NCI-H187 (cell line): ENCODE measurements at places on chromosomes 1 and 21.

DNA sequence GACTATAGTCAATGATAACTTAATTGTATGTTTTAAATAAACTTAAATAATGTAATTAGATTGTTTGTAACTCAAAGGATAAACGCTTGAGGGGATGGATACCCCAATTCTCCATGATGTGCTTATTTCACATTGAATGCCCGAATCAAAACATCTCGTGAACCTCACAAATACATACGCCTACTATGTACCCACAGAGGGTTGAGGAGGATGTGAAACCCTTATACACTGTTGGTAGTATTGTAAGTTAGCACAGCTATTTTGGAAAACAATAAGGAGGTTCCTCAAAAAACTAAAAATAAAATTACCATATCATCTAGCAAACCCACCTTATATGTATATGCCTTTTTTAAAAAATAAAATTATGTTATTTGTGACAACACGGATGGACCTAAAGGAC is 198.6 kb downstream of the MRPL39 start:
- no peak for DNase-seq

GRCh38 chr1:87926921-87927320 is 598.2 kb downstream of the LMO4 start:
- no peak for DNase-seq

GRCh38 chr21:46641656-46642055 is 6.2 kb downstream of the PRMT2 start:
- DNase-seq: no peak

GRCh38 chr1:117493906-117494305 is 111.9 kb upstream of the TENT5C start:
- no peak for DNase-seq

DNA sequence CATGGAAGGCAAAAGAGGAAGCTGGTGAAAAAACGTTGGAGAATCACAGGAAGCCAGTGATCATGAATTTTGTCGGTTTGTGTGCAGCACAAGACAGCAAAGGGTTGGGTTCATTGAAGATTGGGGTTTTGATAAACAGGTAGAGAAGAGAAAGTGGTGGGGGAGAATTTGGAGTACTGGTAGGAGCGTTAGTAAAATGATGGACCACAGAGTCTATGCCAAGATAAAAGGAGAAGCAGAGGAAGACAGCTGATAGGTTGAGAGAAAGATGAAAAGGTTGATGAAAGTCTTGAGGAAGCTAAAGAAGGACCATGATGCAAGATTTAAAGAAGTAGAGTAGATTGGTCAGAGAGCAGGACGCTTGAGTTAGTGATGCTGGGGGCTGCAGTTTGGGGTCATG is 156.8 kb upstream of the POU3F1 start:
- no peak for DNase-seq

DNA sequence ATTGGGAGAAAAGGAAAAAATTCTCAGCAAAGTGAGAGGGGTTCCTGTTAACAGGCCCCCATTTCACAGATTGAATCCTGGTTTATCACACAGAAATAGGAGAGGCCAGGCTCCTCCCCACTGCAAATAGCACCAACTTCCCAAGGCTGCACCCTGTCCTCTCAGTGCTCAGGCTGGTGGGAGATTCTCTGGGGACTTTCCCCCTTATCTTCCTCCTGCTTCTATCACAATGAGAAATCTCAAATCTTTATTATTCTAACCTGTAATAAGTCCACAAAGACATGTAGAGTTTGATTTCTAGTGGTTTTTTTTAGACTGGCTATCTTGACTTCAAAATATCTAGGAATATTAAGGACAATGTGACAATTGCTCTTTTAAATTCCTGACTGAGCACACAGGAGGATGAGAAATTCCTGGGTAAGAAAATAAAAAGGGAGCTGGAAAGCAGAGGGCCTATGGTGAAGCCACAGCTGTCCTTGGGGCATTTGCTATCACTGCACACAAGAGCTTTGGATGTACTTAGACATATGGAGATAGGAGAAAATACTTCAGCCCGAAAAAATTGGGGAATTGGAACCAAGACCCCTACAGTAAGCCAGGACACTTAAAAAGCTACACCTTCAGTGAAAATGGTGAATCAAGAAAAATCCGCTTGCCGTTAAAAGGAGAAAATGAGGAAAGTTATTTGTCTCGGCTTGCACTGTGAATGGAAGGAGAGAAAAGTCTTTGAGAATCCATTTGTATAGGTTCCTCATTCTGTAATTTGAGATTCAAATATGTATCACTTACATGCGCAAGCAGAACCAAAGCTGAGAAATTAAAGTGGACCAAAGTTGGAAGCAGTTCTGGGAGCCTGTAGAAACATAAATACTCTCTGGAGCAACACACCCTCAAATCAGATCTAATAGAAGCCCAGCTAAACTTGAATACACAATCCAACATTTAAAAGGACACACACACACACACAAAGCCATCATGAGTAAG is 65.9 kb upstream of the C1orf105 start:
- no peak for DNase-seq

DNA sequence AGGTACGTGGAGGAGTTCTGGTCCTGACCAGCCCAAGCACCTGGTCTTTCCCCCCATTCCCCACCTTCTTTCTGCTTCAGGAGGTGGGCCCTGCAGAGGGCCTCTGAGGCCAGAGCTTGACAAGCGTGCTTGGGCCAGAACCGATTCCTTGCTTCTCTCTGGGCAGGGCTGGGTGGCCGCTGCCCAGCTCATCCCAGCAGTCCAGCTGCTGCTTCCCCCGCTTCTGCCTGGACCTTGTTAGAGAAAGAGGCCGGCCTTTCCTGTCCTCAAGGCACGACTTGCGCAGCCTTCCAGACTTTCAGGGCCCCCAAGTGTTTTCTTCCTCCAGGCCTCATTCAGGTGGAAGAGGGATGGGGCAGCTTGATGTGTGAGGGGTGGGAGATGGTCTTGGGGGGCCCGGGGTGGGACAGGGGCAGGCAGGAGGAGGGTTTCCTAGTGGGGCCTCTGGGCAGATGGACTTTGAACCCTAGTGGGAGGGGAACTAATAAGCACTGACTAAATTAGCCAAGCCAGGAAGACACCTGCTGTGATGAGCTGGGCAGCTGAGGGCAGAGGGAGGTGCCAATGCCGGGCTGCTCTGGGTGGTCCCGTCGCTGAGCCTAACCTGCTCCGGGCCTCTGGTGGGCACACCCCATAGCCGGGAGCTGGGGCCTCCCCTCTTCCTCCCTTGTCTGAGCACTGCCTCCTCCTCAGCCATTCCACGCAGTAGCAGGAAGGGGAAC is 36.5 kb downstream of the ARHGEF10L start:
- DNase-seq: no peak

DNA sequence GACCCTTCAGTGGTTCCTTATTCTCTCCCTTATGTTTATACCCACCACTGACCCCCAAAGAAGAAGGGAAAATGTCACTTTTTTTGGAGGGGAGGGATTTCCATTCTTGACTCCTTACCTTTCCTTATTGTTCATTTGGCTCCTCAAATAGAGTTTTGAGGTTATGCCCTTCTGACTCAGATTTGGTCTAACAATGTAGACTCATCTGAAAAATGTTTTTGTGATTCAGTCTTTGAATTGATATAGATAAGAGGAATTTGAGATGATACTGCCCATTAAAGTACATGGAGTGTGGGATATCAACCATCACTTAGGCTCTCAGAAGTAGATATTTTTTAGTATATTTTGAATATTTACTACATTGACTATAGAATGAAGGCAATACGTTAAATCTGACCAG is 16.1 kb downstream of the USP1 start:
- no peak for DNase-seq

GRCh38 chr1:35808450-35809113 is 766 bp downstream of the AGO4 start:
- no peak for DNase-seq

DNA sequence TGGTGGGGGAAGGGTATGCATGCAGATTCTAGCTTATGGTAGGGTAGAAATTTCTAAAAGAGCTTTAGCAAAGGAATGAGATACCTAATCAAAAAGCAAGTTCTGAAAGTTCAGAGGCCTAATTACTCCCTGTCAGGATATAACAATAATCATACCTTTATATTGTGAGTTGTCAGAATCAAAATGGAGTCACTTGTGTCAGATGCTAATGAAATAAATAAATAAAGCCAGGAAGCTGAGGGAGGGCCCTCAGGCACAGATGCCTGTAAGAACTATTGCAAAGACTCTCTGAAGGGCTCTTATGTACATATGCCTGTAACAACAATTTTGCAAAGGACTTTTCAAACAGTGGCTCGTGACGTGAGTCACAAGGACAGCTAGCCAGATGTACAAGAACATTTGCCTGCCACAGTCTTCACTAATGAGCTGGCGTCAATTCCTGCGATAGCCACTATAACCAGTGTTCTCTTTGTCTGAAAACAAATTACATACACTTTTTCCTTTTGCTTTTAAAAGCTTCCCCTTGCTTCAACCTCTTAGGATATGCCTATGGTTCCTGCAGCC is 27.4 kb upstream of the DNASE2B start:
- peak; percentile 39 for DNase-seq

DNA sequence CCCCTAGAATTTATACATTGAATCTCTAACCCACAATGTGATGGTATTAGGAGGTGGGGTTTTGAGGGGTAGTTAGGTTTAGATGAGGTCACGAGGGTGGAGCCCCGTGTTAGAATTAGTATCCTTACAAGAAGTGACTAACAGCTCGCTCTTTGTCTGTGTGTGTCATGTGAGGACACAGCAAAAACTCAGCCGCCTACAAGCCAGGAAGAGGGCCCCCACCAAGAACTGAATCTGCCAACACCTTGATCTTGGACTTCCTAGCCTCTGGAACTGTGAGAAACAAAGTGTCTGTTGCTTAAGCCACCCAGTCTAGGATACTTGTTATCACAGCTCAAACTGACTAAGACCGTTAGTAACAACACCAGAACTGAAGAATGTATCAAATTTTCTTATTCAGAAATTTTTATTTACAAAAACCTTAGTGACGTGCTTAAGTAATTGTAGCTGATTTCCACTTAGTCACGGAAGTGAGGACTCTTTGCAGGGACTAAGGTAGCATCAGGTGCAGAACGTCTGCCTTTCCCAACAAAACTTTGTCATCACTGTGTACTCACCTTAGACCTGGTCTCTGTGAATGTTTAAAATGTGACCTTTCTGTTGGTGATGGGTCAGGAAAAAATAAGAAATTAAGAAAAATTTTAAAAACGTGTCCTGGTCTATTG is 24.5 kb upstream of the LRRC8C start:
- no peak for DNase-seq

DNA sequence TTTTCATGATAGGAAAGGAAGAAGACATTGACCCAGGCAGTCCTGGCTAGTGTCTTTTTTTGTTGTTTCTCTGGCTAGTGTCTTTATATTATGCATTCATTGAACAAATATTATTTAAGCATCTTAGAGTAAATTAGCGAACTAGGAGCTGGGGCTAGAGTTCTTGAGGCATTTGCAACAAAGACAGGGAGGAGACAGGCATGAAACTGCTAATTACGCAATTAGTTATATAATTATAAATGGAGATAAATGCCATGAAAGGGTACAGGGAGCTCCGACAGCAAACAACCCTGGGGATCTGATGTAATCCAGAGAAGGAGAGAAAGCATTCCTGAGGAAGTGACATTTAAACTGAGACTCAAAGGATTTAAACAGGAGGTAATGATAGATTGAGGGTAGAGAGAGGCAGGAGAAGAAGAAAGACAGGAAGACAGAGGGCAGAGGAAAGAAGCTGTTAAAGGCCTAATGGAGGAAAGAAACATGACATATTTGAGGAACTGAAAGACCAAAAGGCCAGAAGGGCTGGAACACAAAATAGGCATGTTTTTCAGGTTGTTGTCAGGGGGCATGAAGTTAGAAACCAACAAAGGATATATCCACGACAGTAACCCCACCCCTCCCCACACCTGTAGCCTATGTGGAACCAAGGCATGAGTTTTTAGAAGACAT is 99.5 kb upstream of the GJB5 start:
- DNase-seq: no peak

- no peak for DNase-seq
Observed at GRCh38 chr1:68280286-68280685, 48.0 kb upstream of the WLS start.

- DNase-seq: no peak
Observed at GRCh38 chr1:53111693-53112092, 30.7 kb downstream of the SLC1A7 start.

- no peak for DNase-seq
Observed at GRCh38 chr1:118099686-118100085, 85.3 kb downstream of the SPAG17 start.

GRCh38 chr21:40681164-40681859 is 165.6 kb downstream of the DSCAM start:
- no peak for DNase-seq

- no peak for DNase-seq
Observed at GRCh38 chr1:63642901-63643300, 49.7 kb downstream of the PGM1 start.

DNA sequence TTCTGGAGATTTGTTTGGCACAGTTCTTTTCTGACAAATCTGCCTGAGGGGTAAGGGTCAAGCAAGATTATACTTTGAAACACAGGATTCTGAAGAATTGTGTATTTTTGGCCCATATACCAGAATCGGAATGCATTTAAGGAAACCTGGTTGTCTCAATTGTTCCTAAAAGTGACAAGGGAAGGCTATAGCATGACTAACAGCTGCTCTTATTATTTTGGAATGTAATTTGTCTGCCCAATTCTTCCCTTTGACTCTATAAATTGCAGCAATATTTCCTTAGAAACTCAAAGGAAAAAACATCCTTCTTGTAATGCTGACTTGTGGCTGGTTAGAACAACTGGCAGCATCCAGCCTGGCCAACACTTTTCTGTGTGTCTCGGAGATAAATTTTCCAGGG is 15.8 kb upstream of the VCAM1 start:
- DNase-seq: no peak
